Bronchial epithelial cell (primary cell): ENCODE measurements at places on chromosomes 2 and 18. TPM values are rescaled to one million over a fixed set of nuclear protein-coding genes. Genes with fewer than 3 reads are reported as not detected.

- DNase-seq: peak; percentile 27
Measured at GRCh38 chr2:122980671-122981070, 1044.4 kb upstream of the CNTNAP5 start.

DNA sequence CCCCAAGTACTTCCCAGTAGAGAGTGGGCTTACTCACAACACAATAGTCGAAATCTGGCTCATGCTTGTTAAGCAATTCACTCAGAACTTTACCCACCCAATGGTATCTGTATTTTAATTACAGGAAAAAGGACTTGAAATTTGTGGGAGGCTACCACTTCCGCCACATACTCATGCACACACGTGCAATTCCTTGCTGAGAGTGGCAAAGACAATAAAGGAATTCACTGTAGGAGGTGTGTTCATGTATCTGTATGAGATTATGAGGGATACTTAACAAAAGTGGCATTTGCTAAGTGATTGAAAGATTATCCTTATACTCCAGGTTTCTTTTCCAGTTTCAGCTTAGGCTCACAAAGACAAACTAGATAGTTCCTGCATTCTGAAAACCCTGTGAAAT is 14.9 kb upstream of the LYPD6 start:
- no peak for DNase-seq

GRCh38 chr2:68645523-68645922 is 2.1 kb downstream of the PROKR1 start:
- DNase-seq: peak; percentile 32

DNA sequence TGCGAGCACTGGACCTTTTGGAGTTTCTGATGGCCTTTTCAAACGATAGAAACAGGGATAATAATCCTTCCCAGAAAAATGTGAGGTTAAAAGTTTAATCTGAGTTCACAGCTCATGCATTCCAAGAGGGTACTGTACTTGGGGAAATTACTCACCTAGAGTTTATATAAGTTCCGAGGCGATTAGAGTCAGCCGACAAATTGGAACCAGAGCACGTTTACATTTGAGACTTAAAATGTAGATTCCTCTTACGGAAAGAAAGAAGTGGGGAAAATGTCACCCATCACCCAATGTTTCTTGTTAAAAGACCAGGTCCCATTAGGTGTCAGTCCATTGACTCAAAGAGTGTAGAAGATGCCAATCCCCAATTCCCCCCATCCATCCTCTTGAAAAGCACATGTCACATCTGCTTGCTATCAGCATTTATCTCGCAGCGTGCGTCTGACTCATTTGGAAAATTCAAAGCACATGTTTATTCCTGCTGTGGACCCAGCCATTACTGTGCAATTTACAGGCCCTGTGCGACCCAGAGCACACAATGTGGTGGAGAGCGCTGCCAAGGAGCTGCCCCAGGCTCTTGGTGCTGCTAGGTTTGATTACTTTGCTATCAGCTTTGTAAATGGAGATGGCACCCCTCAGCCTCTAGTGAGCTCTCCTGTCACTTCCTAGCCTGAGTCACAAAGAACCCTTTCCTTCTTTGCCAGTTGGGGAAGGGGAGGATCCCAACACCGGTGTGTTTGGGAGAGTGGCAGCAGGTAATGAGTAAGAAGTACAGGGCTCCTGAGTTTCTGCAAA is 104.8 kb downstream of the COLEC12 start:
- DNase-seq: no peak

GRCh38 chr18:6399776-6400175 is 14.9 kb downstream of the L3MBTL4 start:
- no peak for DNase-seq

GRCh38 chr2:39537150-39537549 is 100.1 kb upstream of the MAP4K3 start:
- no peak for DNase-seq

DNA sequence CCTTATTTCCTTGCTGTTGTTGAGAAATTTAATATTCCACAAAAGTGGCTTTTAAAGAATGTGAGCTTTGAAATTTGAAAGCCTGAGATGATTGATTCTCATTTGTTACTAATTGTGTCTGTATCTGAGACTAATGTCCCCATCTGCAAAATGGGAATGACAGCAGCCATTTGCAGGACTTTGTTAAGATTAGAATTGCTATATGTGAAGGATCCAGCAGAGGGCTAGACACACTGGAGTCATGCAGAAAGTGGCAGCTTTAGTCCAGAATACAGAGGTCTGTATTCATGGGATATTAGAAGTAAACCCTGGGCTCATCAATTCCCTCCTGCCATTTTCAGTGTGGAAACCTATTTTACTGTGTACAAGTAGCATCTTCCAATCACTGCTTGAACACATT is 296.5 kb upstream of the GYPC start:
- DNase-seq: no peak

- no peak for DNase-seq
Measured at GRCh38 chr18:75086494-75087034, 122.4 kb downstream of the PTGR3 start.

DNA sequence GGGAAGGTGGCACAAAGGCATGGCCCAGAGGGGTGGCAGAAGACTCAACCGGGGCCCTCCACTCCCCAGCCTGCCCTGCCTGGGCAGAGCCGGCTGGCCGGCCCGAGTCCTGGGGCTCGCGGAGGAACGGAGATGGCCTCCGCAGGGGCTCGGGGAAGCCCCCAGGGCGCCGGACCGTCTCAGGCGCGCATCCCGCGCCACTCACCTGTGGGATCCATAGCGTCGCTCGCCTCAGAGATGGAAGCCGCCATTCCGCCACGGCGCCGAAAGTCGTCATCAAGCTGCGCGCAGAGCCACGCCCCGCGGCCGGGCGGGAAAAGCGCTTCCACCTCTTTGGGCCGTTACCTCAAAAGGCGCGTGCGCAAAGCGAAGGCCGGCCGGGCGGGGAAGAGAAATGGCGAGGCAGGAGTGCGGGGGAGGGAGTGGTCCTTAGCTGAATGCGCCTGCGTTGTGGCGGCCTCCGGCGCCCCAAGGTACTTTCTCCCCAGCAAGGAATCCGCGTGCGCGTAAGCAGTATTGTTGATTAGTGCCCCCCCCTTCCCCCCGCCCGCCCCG is at the start of gene SMPD4:
TSS of gene SMPD4 (minus strand) at position 278 of the 555 bp plus-strand sequence. CDS start 5,010 bp downstream, outside the sequence.
- DNase-seq: peak; percentile 84

- no peak for DNase-seq
Measured at GRCh38 chr2:127193164-127193966, 26.7 kb downstream of the CYP27C1 start.

DNA sequence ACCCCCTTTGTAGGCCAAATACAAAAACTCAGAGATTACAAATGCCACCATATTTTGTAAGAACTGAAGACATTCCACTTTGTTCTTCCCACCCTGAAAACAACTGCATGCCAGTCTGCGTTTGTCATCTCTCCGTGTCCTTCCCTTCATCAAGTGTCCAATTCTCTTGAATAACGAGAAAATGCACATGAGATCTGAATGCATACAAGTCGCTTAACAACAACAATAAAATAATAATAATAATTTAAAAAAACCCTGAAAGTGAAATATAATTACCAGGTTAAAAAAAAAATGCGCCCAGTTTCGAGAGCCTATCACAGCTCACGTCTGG is 2.0 kb upstream of the SETBP1 start:
- no peak for DNase-seq

- DNase-seq: no peak
Measured at GRCh38 chr2:151338115-151338514, 19.3 kb upstream of the TNFAIP6 start.

GRCh38 chr2:233411162-233411561 is 56.9 kb downstream of the DGKD start:
- DNase-seq: peak; percentile 25

GRCh38 chr2:70789304-70790135 is 923 bp downstream of the FIGLA start:
- peak; percentile 48 for DNase-seq

GRCh38 chr2:172726172-172726735 is 9.4 kb upstream of the RAPGEF4 start:
- no peak for DNase-seq

- no peak for DNase-seq
Measured at GRCh38 chr18:23179416-23179815, 44.1 kb downstream of the CABLES1 start.

DNA sequence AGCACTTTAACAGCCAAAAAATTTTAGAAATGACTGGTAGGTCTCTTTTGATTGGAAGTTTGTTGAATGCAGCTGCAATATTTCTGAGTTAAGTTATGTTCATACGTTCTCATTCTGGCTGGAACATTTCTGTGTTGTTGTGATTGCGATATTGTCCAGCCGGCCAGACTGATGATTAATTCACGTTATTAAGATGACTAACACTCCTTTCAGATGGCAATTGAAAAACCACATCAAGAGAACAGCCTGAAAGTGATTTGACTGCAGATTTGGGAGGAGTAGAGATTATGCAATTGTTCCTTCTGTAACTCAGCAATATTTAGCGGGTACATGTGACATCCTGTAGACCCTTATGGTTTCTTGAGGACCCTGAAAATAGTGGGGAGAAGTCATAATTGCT is 133.7 kb downstream of the FBXO15 start:
- DNase-seq: peak; percentile 90

GRCh38 chr18:32552421-32553030 is 81.8 kb upstream of the GAREM1 start:
- DNase-seq: peak; percentile 68

- peak; percentile 8 for DNase-seq
Measured at GRCh38 chr2:59884166-59884565, 669.3 kb downstream of the BCL11A start.

GRCh38 chr2:40935349-40935748 is 483.5 kb upstream of the SLC8A1 start:
- no peak for DNase-seq

GRCh38 chr2:26978061-26978596 is 7.7 kb downstream of the MAPRE3 start:
- DNase-seq: peak; percentile 77

- DNase-seq: peak; percentile 59
Measured at GRCh38 chr2:105143467-105144151, 97.9 kb upstream of the GPR45 start.

- DNase-seq: no peak
Measured at GRCh38 chr18:72171596-72171995, 372.5 kb downstream of the CBLN2 start.

DNA sequence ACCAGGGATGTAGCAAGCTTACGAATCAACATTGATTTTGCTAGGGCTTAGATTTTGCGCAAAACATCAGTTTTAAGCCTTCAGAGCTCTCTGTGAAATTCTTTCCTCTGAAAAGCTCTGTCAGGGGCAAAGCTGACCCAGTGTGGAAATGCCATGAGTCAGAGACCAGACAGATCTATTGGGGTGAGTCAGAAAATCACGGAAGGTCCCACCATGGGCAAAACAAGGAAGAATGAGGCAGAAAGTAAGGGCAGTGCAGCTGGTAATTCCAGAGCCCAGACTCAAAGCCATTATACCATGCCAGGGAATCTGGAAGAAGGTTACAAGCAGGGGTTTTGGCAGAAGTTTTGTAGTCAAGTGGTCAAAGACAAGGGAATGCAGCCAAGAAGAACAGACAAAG is 256.6 kb upstream of the CTAGE1 start:
- DNase-seq: peak; percentile 90

Gene IL1R2
- not detected in 2 replicates for total RNA-seq

Gene ITPRIPL1
- total RNA-seq: 1.6 and 2.6 TPM in 2 replicates

Gene SGPP2
- total RNA-seq: 9.7 and 40.1 TPM in 2 replicates

Gene DNAH7
- under 0.01 and 0.26 TPM in 2 replicates for total RNA-seq

Gene ZNF397
- 12.4 and 15.0 TPM in 2 replicates for total RNA-seq

Gene OXER1
- total RNA-seq: not detected in 2 replicates

Gene LYPD1
- total RNA-seq: under 0.01 TPM in 1 of 2 replicates, not detected in the other

Gene MOGAT1
- total RNA-seq: not detected in 2 replicates

Gene SLC16A14
- 2.4 and 5.4 TPM in 2 replicates for total RNA-seq

Gene CKAP2L
- 0.13 and 0.26 TPM in 2 replicates for total RNA-seq

Gene PKDCC
- 0.38 and 0.79 TPM in 2 replicates for total RNA-seq
